ENCODE measurements at places on chromosomes 4 and X.

GRCh38 chr4:31190671-31191070 is 470.5 kb downstream of the PCDH7 start:
- no peak for DNase-seq

DNA sequence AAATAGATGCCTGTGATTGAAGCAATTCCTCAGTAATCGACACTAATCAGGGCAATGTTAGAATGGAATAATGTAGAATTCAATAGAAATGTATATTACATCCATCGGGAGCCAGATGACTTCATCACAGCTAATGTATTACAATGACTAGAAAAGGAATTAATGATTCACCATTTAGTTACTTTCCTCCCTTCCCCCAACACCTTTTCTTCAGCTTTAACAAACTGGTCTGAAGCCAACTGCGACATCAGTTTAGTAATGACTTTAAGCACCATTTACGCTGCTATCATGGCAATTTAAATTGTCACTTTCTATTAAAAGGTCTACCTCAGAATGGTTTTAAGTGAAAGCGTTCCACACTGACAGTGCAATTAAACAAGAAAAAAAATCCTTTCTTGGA is 45.1 kb downstream of the SUPT20HL2 start:
- DNase-seq, result no peak

GRCh38 chrX:155143959-155144548 is 72.2 kb upstream of the VBP1 start:
- DNase-seq, result no peak

DNA sequence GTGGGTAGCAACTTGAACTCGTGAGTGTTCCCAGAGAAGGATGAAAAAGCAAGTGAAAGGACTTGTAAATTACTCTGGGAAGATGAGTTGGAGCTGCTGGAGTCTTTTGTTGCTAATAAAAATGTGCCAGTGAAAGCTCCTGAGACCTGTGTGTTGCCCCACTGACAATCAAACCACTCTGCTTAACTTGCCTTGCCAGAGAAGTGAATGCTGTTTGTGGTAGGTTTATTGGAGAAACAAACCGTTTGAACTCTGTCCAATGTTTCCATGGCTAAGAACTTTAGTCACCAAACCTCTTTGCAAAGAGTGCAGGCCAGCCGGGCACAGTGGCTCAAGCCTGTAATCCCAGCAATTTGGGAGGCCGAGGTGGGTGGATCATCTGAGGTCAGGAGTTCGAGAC is 586.9 kb downstream of the PCDH7 start:
- no peak for DNase-seq

GRCh38 chr4:114673306-114673705 is 74.7 kb downstream of the UGT8 start:
- DNase-seq, result no peak

- DNase-seq, result no peak
These were observed 223.2 kb upstream of the TEX13C start for GRCh38 chrX:125096469-125096868.

- DNase-seq, result no peak
These were observed 112.6 kb upstream of the PPARGC1A start for GRCh38 chr4:24002330-24002966.

GRCh38 chrX:134718105-134718965 is 60.1 kb upstream of the PLAC1 start:
- DNase-seq, result no peak

GRCh38 chr4:181291615-181292014 is 951.6 kb upstream of the TENM3 start:
- DNase-seq, result no peak

DNA sequence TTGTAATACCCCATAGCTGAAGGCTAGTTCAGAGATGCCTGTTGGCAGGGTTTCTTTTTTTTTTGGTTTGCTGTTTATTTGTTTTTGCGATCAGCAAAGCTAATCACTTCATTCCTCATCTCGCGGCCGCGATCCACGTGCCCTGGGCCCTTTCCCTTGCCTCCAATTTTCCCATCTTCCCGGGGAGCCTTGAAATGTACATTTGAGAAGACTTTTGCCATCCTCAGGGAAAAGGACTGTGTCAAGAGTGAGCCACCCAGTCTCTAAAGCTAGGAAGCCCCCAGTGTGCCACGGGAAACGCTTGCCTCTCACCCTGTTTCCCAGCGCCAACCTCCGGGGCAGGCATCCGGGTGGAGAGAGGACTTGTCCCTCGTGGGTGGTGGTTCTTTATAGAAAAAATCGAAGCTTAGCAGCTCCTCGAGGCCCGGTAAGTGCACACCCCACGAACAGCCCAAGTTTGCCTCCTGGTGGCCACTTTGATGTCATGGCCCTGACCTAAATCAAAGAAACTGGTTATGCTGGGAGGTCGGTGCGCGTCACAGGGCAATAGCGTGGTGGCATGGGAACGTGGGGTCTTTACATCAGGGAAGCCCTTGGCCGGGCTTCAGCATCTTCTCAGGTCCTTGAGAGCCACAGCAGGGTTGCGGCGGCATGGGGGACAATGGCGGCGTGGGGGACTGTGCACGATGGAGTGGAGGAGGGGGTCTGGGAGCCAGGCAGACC is 42.0 kb downstream of the MAP7D3 start:
- no peak for DNase-seq

- no peak for DNase-seq
These were observed 174.3 kb downstream of the SLIT2 start for GRCh38 chr4:20426028-20426427.

- no peak for DNase-seq
These were observed 8.8 kb downstream of the TET2 start for GRCh38 chr4:105155426-105155825.

Data from Jurkat, Clone E6-1 (cell line).